T-helper 9 cell (primary cell): ENCODE measurements at places on chromosomes 2 and 18.

- DNase-seq = no peak
Measured at GRCh38 chr2:168323529-168324021, 76.2 kb upstream of the STK39 start.

GRCh38 chr2:157477919-157478318 is 34.0 kb upstream of the CYTIP start:
- no peak for DNase-seq

DNA sequence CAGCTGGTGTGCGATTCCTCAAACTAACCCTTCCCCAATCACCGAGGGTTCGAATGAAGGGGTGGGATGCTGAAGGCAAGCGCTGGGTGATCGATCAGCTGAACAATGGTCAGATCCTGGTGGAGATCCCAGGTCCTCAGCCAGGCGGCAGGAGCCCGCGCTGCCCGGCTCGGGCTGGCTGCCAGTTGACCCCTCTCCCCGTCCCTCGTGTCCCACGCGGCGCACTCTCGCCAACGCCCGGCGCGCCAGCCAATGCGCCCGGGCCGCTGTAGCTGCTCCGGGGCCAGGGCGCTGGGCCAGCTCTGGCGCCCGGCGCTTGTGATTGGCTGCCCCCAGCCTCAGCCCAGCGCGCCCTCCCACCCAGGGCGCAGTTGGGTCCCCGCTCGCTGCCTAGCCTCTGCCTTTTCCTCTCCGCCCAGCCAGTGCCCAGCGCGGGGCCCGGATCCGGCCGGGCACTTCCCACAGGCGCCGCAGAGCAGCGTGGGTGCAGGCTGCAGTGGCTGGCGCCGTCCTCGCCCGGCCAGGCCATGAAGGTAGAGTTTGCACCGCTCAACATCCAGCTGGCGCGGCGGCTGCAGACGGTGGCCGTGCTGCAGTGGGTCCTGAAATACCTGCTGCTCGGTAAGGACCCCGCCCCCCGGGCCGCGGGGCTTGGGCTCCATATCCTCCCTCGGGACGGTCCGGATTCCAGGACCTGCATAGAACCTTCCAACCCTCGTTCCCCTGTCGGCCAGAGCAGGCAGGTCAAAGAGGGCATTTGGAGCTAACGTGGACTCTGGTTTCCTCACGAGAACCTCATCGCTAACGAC is at the start of gene MOGAT1:
Gene MOGAT1 (plus strand): TSS at position 400 of the 809 bp plus-strand sequence. CDS start 128 bp downstream, at position 528.
- no peak for DNase-seq

- DNase-seq = no peak
Measured at GRCh38 chr2:75865702-75866101, 155.0 kb upstream of the GCFC2 start.

GRCh38 chr2:100031604-100032003 is 110.8 kb downstream of the AFF3 start:
- DNase-seq = no peak

DNA sequence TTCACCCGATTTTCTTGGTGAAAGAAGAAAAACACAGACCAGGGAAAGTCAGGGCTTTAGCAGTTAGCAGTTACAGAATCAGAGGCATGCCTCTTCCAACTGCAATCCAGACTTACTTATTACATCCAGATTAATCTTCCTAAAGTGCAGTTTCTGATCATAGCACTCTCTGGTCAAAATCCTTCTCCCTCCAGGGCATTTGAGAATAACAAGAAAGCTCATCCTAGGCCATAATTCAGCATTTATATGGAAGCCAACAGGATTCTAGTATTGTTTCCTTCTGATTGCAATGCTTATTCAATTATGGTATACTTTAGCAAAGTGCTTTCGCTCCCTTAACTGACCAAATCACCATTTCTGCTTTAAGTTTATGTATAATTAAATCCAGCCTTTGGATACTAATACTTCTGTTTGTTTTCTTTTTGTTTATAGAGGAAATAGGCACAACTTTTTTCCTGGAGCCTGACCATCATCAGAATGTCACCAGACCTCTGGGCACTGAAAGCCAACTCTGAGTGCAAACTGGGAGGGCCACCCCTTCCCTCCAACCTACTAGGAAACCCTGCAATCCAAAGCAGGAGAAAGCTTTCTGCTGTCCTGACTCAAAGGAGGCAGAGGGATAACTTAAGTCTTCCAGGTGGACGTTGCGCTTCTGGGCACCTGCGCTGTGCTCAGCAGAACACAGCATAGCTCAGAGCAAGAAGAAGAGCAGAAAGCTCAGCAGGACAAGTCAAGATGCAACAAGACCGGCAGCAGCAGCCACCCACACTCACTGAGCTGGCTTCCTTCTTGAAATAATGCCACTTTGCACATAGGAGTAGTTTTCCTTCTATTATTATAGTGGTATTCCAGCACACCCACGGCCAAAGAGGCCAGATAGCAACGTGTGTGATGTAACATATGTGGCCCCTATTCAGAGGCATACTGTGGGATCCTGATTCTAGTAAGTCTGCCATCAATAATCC is 99.3 kb downstream of the STK39 start:
- no peak for DNase-seq

GRCh38 chr2:42830922-42831574 is 38.7 kb upstream of the HAAO start:
- no peak for DNase-seq

- no peak for DNase-seq
Measured at GRCh38 chr2:191249156-191249813, 4.1 kb downstream of the MYO1B start.
